ENCODE measurements at places on chromosomes 5 and 9.

DNA sequence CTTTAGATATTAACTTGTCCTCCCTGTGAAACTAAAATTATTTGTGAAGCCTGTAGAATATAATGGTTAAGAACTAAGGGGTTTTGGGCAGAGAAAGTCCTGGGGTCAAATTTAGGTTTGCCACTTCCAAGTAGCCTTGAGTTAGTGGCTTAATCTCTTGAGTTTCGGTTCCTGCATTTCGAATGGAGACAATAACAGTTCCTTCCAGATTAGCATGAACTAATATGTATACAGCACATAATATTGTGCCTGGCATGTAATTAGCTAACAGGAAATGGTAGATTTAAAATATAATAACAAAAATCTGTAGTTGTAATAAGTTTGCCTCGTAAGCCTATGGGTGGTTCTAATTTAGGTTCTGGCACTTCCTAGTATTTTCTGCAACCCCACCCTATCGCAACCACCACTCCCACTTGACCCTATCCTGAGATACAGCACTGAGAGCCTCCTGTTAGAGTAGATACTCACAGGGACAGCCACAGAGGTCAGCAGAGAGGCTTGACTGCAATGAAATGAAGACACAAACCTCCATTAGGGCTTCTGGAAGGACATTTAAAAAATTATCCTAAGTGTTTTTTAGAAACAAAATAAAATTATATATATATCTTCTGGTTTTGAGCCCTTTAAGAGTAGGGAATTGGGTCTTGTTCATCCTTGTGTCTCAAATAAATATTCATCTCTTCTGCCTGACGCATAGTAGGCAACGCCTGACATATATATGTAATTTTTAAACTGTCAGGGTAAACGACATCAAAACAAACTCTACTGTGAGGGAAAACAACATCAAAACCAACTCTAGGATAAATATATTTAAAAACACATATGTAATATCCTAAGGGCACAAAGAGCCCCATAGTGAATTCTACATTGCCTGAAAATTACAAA lies 8.5 kb downstream of the SPINK9 start:
- no peak for DNase-seq

GRCh38 chr5:58818465-58818864 lies 235.6 kb downstream of the RAB3C start:
- no peak for DNase-seq

GRCh38 chr5:17411436-17412402 lies 86.3 kb upstream of the TAF11L2 start:
- DNase-seq, result no peak

DNA sequence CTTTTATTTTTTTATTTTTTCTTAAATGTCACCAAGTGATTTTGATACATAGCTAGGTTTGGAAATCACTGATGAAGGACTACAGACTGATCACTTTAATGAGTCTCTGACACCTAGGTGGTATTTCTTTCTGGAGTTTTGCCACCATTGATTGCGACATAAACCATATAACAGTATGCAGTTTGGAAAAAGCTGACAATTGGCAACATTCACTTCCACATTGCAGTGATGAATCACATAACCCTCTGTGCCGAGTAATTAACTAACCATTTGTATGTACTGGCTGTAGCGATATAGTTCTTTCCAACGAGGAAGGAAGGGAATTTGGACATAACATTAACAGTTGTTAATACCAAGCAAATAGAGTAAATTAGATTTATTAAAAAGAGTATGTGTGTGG lies 222.9 kb upstream of the EFNA5 start:
- DNase-seq, result no peak
